ENCODE measurements at places on chromosomes 11 and 22. TPM values are rescaled to one million over a fixed set of nuclear protein-coding genes. Genes with fewer than 3 reads are reported as not detected.

The SEPTIN3 gene
- 11.0 TPM for total RNA-seq

The MMP26 gene
- not detected for total RNA-seq

The IFTAP gene
- total RNA-seq = 26.8 TPM

The APOBEC3A gene
- total RNA-seq = not detected

The UCP3 gene
- not detected for total RNA-seq

The OR10A2 gene
- total RNA-seq = not detected

The MICAL2 gene
- 0.83 TPM for total RNA-seq

The SCO2 gene
- not detected for total RNA-seq

The OR51E1 gene
- total RNA-seq = not detected

The OR51I1 gene
- total RNA-seq = not detected

The SYT7 gene
- 4.8 TPM for total RNA-seq

The SMIM35 gene
- not detected for total RNA-seq

The CRYBB2 gene
- total RNA-seq = not detected

The OR4C15 gene
- not detected for total RNA-seq

The DNAJB7 gene
- total RNA-seq = not detected

The SPDYC gene
- 2.0 TPM for total RNA-seq

The ARHGAP1 gene
- total RNA-seq = 27.5 TPM

The WT1 gene
- total RNA-seq = 0.10 TPM

The MAPK8IP2 gene
- 3.4 TPM for total RNA-seq

The TXNRD2 gene
- total RNA-seq = 3.3 TPM

The SYT13 gene
- 6.1 TPM for total RNA-seq

The GP1BB gene
- 3.7 TPM for total RNA-seq

The OR56A1 gene
- total RNA-seq = 0.03 TPM

The CENATAC gene
- 15.7 TPM for total RNA-seq

The TSPAN32 gene
- total RNA-seq = not detected

The KCNJ11 gene
- 2.1 TPM for total RNA-seq

The JHY gene
- 2.4 TPM for total RNA-seq

The PLAAT3 gene
- total RNA-seq = 117 TPM

The OR52M1 gene
- not detected for total RNA-seq

The BANF1 gene
- total RNA-seq = 57.4 TPM

The YWHAH gene
- 229 TPM for total RNA-seq

The IZUMO1R gene
- not detected for total RNA-seq

The NXPE4 gene
- not detected for total RNA-seq

The MS4A6A gene
- total RNA-seq = not detected

The OR52E8 gene
- not detected for total RNA-seq

The MOV10L1 gene
- total RNA-seq = not detected

The OR52H1 gene
- total RNA-seq = 0.30 TPM

The LMNTD2 gene
- 4.0 TPM for total RNA-seq

The PANX2 gene
- total RNA-seq = 2.2 TPM

The TYR gene
- not detected for total RNA-seq

The TRIM29 gene
- not detected for total RNA-seq

The IGF2 gene
- 1.2 TPM for total RNA-seq

The ZNF214 gene
- 1.6 TPM for total RNA-seq

The ZNF215 gene
- total RNA-seq = 11.8 TPM

The CABP4 gene
- not detected for total RNA-seq

The SOX6 gene
- 0.03 TPM for total RNA-seq

The HPX gene
- total RNA-seq = not detected

The MYEOV gene
- total RNA-seq = 2.0 TPM

The RIMBP3B gene
- 0.24 TPM for total RNA-seq

The CCDC85B gene
- 42.4 TPM for total RNA-seq

The GAS2 gene
- 1.7 TPM for total RNA-seq

The BIK gene
- total RNA-seq = 2.1 TPM

The ACR gene
- total RNA-seq = 0.07 TPM

The INPP5J gene
- total RNA-seq = 11.9 TPM

The TESMIN gene
- total RNA-seq = 63.7 TPM

The HSPB2 gene
- total RNA-seq = not detected

The CRACR2B gene
- total RNA-seq = 35.8 TPM

Measured in H7 (cell line).